ENCODE measurements at places on chromosomes 1 and 21.

DNA sequence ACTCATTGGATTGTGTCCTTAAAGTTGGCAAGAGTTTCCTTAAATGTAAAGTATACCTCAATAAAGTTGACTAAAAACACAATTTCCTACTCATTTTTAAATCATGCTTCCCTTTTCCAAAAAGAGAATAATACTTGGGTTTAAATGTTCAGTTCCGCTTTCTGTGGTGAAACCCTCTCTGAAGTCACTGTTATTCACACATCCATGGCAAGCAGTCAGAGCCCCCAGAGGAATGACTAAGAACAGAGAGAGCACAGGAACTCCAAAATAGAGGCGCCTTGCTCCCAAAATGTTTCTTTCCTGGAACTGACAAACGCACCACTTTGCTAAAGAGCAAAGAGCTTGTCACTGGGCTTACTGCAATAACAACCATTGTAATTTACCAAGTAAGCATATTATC is 142.5 kb downstream of the TIAM1 start:
- DNase-seq: no peak

DNA sequence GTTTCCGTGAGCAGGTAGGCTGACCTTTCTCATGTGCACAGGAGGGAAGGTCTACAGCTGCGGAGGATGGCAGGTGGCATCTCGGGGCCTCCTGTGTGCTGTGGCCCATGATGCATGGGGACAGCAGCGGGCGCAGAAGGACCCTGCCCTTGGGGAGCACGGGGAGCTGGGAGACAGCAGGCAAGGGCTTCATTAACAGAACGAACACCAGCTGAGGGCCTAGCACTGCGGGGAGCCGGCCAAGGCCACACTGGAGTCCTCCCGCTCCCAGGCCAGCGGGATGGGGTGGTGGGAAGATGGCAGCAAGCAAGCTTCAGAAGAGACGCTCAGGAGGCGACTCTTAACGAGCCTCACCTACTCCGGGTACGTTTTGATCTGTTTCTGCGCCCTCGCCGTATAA is 66.6 kb downstream of the SCCPDH start:
- no peak for DNase-seq

- no peak for DNase-seq
Observed at GRCh38 chr1:225931270-225932136, 7.5 kb upstream of the PYCR2 start.

GRCh38 chr1:59750328-59751003 is 64.3 kb upstream of the HOOK1 start:
- DNase-seq: no peak

DNA sequence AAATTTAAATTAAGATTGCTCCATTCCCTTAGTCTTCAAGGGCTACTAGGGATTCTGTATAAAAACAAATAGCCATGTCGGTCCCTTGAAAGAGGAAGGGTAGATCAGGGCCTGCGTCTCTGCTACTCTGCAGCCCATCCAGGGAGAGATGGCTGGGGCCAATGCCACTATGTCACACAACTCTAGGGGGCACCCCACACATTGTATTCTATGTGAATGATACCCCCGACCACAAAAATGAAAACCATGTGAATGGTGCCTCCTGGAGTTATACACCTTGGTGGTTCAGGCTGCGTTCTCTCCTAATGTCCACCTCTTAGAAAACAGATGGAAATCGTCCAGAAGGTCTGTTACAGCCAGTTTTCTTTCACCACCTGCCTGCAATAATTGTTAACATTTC is 18.0 kb downstream of the PIK3C2B start:
- no peak for DNase-seq

GRCh38 chr1:27471477-27471876 is 18.5 kb downstream of the WASF2 start:
- DNase-seq: no peak

- DNase-seq: no peak
Observed at GRCh38 chr21:46060596-46061061, 37.3 kb upstream of the COL6A2 start.

- DNase-seq: no peak
Observed at GRCh38 chr1:150456146-150456647, 31.0 kb upstream of the TARS2 start.

- DNase-seq: no peak
Observed at GRCh38 chr1:201219481-201220387, 29.1 kb downstream of the IGFN1 start.

DNA sequence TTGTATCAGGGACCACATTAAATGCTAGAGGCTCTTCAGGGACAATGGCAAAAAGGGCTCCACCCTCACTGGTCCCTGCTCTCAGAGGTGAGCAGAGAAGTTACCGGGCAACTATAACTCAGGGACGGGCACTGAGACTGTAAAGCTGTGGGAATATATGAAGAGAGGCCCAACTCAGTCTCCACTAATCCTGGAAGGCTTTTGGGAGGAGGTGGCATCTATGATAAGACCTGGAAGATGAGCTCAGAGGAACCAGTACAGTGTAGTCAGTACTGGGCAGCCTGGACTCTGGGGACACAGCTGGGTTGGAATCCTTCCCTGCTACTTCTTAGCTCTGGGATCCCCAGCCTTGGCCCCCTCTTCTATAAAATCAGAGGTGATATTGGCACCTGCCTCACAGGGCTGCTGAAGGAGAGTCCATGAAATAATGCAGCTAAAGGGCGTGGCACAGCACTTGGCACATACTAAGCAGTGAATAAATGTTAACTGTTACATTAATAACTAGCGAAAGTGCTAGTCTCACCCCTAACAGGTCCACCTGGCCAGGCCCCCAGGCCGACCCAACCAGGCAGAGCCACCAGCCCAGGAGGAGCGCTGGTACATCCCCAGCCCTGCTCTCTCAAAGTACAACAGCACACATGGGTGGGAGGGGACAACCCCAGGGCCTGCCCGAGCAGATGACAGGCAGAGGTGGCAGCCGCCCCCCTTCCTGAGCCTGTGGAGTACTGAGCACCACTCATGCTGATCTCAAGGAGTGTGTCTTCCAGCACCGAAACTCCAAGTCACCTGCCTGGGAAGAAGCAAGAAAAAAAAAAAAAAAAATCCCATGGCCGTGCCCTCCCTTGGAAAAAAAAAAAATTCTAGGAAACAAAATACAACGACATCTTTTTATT is 62.7 kb downstream of the CASZ1 start:
- no peak for DNase-seq

DNA sequence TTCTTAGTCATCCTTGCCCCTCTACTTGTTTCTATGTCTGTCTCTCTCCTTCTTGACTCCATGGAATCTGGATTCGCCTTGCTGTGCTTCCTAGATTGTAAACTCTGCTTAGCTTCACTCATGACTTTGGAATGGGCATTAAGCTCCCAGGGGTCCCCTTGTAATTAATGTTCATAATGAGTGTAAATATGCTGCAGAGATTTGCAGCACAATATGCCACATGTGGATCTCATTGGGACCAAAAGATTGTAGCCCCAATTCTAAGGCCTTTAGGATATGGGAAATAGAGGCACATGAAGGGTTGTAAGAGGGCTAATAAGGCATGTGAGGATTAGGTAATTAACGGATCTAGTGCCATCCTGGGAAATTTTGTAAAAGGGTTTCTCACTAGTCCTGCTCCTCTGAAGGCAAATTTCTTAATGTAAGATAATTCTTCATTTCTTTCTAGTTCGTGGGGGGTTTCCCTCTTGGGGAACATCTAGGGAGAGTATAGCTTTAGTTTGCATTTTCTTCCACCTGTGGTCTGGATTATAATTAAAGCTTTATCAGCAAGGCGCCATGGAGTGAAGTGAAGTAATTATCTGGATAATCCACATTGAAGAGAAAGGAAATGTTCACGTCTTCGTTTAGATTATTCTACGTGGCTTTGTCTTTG is 659.2 kb upstream of the PLXNA2 start:
- DNase-seq: no peak

DNA sequence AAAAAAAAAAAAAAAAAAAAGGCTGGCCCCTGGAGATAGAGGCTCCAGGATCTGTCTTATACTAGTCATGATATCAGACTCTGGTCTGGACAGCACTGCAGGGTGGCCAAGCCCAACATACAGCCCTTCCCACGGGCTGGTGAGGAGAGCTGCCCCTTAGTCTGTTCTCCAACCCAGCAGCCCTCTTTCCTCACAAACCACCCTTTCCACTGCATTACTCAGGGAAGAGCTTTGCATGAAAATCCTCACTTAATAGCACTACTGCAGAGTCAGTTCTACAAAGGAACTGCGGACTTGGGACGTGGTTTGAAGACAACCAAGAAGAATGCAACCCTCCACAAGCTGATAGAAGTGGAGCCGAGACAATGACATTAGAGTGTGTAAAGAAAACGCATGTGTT is 5.7 kb downstream of the BCAR3 start:
- DNase-seq: no peak

- DNase-seq: no peak
Observed at GRCh38 chr1:200029035-200029821, 1.7 kb downstream of the NR5A2 start.

- no peak for DNase-seq
Observed at GRCh38 chr21:26909972-26910371, 56.9 kb downstream of the ADAMTS5 start.

GRCh38 chr1:104868794-104869193 is 1119.1 kb downstream of the AMY1C start:
- no peak for DNase-seq

DNA sequence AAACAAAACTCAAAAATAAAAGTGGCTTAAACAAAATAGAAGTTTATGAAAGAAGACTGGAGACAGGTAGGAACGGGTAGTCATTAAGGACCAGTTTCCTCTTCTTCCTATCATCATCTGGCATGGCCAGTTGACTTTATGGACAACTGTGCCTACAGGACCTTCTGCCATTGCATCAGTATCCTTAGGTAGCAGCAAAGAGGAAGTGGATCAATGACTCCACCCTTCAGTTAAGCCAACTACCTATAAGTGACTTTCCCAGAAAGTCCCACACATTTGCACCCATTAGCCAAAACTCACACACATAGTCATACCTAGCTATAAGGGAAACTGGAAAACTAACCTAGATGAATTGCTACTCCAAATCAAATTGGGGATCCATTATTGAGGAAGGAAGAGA is 51.7 kb downstream of the RASAL2 start:
- no peak for DNase-seq

DNA sequence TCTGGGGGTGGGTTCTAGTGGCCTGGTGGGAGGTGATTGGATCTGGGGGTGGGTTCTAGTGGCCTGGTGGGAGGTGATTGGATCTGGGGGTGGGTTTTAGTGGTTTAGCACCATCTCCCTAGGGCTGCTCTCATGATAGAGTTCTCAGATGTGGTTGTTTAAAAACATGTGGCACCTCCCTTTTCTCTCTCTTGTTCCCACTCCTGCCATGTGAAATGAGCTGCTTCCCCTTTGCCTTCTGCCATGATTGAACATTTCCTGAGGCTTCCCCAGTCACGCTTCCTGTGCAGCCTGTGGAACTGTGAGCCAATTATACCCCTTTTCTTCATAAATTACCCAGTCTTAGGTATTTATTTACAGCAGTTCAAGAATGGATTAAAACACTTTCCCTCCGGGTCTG is 327.3 kb upstream of the AJAP1 start:
- DNase-seq: no peak

DNA sequence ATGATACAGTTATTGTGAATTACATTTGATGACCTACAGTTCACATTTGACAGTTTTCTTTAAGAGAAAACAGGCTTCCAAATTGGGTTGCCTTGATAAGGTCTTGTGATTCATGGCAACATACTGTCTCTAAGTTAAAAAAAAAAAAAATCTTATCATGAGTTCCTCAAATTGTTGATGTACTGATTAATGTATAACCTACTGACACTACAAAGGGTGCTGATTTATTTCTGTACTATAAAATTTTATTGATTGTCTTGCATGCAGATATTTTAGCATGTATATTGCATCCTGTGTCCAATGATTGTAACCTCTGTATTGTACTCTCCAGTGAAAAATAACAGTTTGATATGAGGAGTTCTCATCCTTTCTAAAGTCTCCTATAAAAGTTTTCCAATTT is 197.3 kb upstream of the IVNS1ABP start:
- no peak for DNase-seq

DNA sequence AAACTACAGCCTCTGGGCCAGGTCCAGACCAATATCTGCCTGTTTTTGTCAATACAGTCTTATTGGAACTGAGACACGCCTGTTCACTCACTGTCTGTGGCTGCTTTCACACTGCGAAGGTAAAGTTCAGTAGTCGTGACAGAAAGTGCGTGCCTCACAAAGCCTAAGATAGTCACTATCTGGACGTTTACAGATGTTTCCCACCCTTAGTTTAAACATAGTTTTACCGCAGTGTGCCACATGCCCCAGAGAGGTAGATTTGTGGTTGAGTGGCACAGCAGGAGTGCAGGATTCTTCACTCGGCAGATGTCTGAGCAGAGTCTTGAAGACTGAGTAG is 61.9 kb downstream of the NFASC start:
- no peak for DNase-seq

GRCh38 chr1:169486281-169487051 is 722 bp upstream of the SLC19A2 start:
- no peak for DNase-seq

- no peak for DNase-seq
Observed at GRCh38 chr1:51642739-51643142, 25.8 kb downstream of the OSBPL9 start.

DNA sequence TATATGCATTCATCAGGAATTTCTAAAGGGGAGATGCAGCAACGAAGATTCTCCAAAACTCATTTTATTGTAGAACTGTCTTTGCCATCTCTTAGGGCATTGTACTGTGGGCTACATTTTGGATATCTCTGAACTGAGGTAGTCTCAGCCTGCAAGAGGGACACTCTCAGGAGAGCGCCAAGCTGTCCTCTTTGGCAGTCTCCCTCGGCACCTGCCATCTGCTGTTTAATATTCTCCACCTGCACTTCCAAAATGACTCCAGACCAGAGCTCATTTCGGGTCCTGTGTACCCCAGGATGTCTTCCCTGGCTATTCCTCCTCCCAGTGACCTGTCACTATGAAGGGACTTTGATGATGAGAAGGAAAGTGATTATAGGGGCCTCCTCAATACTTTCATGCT is 356.3 kb upstream of the C1orf174 start:
- no peak for DNase-seq

- DNase-seq: no peak
Observed at GRCh38 chr21:43956019-43956669, 56.0 kb upstream of the TRAPPC10 start.

- no peak for DNase-seq
Observed at GRCh38 chr1:216580538-216581057, 142.6 kb downstream of the ESRRG start.

- no peak for DNase-seq
Observed at GRCh38 chr1:50930965-50931737, 28.9 kb downstream of the FAF1 start.

- DNase-seq: no peak
Observed at GRCh38 chr1:12143631-12144155, 23.1 kb upstream of the TNFRSF1B start.
